SW 1271 (cell line): ENCODE measurements at places on chromosomes 12 and 14.
A peak's percentile ranks its signal among the peaks of the same experiment; 100 is the strongest.

- no peak for DNase-seq
Observed at GRCh38 chr14:81963846-81964245, 430.2 kb upstream of the SEL1L start.

DNA sequence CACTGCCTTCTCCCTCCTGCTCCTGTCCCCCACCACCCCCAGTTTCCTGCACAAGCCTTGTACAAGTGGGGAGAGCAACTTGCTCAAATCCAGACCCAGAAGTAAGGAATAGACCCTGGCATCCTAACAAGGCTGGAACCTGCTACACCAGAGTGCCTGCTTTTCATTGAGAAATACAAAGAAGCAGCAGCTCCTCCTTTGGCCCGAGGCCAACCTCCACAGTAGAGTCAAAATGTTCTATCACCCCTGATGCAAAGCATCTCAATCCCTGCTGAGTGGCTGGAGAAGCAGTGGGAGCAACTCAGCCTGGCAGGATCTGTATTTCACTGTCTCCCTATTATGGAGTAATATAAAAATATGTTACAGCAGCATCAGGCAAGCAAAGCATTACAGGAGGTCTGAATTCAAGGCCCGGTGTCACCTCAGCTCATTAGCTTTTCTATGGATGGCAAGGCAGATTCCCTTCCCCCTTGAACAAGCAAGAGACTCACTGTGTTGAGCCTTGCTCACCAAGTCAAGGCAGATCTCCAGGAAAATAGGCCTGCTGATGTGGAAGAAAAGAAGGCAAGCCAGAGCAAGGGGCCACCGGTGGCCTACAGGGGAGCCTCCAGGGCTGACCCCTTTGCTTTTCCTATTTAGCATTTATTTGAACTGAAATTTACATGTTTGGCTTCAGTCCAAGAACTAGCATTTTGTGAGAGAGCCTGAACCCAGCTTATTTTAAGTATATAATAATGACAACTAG lies 186.3 kb upstream of the EGLN3 start:
- DNase-seq = no peak

GRCh38 chr12:47843226-47843980 lies 23.7 kb upstream of the HDAC7 start:
- no peak for DNase-seq

DNA sequence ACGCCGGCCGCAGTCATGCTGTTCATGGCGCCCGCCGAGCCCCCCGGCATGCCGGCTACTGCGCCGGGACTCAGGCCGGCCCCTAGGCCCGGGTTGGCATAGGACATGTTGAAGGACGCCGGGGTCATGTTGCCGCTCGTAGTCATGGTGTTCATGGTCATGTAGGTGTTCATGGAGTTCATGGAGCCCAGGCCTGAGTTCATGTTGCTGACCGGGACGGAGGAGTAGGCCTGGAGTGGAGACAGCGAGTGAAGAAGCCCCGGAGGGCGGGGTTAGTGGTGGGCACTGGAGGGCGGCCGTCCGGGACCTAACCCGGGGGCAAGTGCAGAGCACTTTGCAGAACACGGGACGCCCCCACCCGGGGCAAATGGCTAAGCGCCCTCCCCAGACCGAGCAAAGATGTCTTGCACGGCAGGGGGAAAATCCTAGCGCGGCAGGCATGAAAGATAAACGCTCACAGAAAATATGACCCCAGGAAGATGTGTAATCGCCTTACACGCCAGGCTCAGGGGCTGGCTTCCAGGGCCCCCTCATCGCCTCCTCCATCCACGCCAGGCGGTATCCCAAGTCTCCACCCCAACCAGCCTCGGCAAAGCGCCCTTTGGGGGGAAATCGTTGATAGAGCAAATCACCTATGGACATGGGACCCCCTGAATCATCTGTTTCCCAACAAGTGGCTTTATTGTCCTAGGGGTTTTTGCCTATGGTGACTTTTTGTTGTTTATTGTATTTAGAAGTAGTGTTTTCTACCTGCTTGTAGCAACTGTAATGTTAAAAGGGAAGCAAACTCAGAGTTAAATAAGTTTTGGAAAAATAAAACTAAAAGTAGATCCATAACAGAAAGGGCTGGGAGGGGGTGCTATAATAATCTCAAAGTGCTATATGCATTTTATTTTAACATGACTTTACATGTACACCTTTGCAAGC lies 2.3 kb downstream of the FOXA1 start:
- DNase-seq = no peak

GRCh38 chr14:100222224-100223093 lies 16.5 kb upstream of the YY1 start:
- no peak for DNase-seq

DNA sequence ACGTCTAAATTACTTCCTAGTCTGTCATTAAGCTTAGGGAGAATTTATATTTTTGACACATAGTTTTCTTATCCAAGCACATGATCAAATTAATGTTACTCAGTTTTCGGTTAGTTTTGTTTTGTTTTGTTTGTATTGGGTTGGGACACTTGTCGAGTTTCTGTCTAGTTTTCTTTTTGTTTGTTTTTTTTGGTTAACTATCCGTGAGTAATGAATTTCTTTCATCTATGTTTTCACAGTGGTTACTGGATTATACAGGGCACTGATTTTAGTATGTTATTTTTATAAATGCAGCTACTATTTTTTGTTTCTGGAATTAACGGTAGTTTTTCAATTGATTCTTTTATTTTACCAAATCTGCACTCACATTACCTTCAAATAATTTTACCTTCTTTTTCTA lies 2.7 kb downstream of the KLRF1 start:
- DNase-seq = no peak

GRCh38 chr12:50825372-50825838 lies 17.3 kb upstream of the TMPRSS12 start:
- peak; percentile 66 for DNase-seq

- no peak for DNase-seq
Observed at GRCh38 chr14:22426711-22427110, 162.3 kb downstream of the DAD1 start.

DNA sequence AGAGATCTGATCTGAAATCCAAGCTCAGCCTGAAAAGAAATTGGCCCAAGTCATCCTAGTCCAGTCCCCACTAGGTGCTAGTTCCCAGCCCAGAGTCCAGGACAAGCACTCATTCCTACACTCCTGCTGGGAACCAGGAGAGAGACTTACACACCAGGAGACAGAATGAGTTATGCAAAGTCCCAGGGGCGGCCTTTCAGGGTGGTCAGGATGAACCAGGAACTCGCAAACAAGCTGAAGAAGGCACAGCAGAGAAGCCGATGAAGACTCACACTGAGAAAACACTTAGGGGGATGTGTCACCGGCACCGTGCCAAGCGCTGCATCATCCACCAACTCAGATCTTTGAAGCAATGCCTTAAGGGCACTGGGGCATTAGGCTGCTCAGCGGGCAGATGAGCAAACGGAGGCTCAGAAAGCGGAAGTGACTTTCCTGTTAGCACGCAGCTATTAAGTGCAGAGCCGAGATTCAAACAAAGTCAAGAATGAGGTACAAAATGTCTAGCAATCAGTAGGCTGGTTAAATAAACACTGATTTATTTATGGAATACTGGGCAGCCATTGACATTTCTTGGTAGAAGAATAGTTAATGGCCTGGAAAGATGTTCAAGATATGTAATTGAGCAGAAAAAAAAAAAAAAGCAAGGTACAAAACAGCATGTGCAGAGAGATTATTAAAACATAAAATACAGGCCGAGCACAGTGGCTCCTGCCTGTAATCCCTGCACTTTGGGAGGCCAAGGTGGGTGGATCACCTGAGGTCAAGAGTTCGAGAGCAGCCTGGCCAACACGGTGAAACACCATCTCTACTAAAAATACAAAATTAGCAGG lies 78.7 kb downstream of the LRRC74A start:
- no peak for DNase-seq

DNA sequence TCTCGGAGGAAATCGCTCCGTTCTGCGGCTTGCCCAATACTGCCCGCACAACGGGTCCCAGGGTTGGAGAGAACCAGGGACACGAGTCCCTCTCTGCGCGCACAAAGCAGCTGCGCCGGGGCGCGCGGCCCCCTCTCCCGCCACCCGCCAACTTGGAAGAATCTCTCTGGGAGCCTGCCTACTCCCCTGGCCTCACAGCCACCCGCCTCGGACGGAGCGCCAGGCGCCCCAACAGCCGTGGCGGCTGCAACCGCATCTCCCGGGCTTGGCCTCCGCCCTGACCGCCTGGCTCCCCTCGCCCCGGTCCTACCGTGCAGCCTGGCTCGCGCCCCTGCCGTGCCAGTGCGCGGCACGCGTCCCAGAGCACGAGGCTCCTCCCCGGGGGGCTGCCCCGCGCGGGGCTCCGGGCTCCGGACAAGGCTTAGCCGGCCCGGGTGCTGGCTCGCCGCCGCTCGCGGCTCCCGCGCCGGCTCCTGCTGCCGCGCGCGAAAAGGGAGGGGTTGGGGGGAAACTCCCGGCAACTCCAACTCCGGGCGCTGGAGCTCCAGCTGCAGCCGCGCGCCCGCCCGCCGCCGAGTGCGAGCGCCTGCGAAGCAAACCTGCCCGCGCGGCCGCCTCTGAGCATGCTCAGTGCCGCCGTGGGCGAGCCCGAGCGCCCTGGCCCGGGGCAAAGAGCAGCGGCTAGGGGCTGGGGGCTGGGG lies at the start of gene STXBP6:
Gene STXBP6 (minus strand): TSS at position 580 of the 701 bp plus-strand sequence. CDS start 75,329 bp downstream, outside the sequence.
- DNase-seq = peak; percentile 12

DNA sequence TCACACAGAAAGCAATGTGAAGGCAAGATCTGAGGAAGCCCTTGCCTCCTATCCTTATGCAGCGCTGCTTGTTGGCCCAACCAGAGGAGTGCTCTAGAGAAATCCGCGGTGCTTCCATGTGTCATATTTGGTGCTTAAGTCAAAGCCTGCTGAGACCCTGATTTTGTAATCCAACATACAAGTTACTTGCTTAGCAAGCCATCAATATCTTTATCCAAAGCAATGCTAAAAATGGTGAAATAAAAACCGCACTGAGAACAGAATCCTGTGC lies 250.0 kb downstream of the MED13L start:
- no peak for DNase-seq

DNA sequence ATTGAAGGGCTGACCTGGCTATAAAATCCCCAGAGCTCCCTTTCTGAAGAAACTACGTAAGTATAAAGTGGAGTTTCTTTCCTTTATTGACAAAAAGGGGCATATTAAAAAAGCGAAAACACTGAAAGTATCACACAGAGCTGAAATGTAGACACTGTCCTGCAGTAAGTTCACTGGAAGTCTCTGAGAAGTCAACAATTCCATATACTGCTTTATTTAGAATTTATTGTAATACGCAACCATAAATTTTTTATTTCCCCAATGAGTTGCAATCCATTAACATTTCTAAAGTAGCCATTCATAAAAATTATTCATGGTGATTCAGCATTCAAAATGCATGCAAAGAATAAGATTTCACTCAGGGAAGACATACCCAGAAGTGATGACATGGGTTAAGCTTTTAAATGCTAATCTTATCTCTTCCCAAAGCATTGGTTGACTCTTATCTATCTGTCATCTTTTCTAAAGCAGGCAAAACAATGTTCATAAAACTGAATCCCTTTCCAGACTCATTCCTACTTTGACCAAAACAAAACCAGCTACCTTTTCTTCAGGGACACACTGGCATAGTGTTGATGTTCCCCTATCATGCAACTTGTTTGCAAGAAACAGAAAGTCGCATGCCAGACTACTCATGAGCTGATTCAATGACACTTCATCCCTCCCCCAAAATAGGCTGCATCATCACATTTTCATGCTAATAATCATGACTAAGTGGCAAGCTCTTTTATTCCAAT lies 17.3 kb downstream of the KITLG start:
- no peak for DNase-seq
